ENCODE measurements at places on chromosomes 11 and 22. TPM values are rescaled to one million over a fixed set of nuclear protein-coding genes. Genes with fewer than 3 reads are reported as not detected.
A peak's percentile ranks its signal among the peaks of the same experiment; 100 is the strongest.

DNA sequence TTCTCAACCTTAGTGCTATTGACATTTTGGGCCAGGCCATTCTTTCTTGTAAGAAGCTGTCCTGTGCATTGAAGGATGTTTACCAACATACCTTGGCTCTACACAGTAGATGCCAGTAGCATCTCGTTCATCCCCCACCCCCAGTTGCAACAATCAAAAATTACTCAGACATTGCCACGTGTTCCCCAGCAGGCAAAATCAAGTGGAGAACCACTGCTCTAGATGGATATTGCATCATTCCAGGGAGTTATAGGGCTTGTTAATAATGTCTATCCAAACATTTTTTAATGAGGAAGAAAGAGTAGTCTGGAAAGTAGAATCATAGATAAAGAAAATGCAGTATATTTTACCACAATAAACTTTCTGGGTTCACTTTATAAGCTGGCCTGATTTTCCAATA lies 64.1 kb downstream of the PRMT3 start:
- DNase-seq = no peak
- peaks cover 5% of the 10 kb centered on the region for H3K4me1 ChIP-seq
- H3K27me3 ChIP-seq = no peaks in the 10 kb centered on the region

GRCh38 chr11:78798663-78799062 lies 224.0 kb upstream of the NARS2 start:
- H3K27ac ChIP-seq = no peak overlapping the region
- H3K4me1 ChIP-seq = no peaks in the 10 kb centered on the region
- H3K36me3 ChIP-seq = no peaks in the 10 kb centered on the region
- no peak overlapping the region for H3K4me3 ChIP-seq
- no peak for DNase-seq

DNA sequence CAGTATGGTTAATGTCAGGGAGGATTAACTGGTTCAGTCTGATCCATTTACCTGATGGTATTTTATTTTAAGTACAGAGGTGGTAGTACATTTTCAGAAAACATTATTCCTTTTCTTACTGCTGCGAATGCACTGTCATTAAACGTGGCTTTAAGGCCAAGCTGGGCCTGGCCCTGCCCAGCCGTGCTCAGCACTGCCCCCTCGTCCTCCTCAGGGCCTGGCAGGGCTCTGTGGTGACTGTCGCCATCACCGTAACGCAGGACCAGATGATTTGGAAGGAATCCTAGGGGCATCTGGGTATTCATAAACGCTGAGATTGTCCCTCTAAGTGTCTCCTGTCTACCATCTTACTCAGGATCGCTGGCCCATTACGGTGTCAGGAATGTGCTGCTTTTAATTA lies 302.0 kb downstream of the TBC1D22A start:
- DNase-seq = no peak
- peaks cover 5% of the 10 kb centered on the region for H3K4me1 ChIP-seq
- H3K27me3 ChIP-seq = no peaks in the 10 kb centered on the region
- no peak overlapping the region for H3K4me3 ChIP-seq
- H3K36me3 ChIP-seq = no peaks in the 10 kb centered on the region

DNA sequence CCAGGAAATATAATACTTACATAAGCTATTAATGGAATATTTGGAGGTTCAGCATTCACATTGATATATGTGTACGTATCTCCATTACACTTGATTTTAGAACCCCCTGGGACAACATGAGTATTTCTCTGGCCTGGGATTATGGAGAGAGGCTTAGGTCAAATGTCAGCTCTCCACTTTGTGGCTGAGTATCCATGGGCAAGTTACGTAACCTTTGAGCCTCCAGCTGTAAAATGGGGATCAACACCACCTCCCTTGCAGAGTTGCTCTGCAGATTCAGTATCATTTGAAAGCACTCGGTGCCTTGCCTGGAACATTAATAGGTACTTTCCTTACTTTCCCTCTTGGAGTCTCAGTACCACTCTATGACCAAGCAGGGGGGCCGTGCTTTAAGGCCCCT lies 33.2 kb downstream of the C22orf31 start:
- no peak overlapping the region for H3K27ac ChIP-seq
- no peak for DNase-seq
- peaks cover 13% of the 10 kb centered on the region for H3K27me3 ChIP-seq
- H3K36me3 ChIP-seq = no peaks in the 10 kb centered on the region
- H3K4me1 ChIP-seq = no peaks in the 10 kb centered on the region
- no peak overlapping the region for H3K4me3 ChIP-seq

DNA sequence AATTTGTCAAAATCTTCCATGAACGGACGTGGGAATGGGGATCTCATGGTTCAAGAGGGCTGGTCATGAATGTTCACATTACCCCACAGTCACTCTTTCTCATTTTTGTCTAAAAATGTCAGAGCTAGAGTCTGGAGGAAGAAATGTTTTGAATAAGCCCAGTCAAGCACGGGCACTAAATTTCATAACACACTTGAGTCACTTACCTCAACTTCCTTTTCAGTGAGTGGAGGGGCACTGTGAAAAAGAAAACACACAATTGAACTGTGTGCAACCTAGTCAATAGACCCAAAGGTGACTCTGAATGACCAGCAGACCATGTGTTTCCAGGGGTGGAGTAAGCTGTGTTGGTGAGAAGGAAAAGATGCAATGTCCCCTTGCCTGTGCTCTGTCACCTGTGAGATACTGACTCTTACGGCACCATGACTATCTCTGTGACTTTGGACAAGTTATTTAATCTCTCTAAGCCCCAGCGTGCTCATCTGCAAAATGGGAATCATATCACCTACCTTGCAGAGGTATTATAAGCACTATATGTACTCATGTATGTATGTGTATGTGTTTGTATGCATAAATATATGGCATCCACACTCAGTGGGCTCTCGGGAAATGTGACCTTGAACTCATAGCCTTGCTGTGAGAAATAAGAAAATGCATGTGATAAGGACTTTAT lies 38.2 kb upstream of the LYVE1 start:
- no peak overlapping the region for H3K27ac ChIP-seq
- no peak overlapping the region for H3K4me3 ChIP-seq
- no peaks in the 10 kb centered on the region for H3K36me3 ChIP-seq

GRCh38 chr11:43576803-43577521 lies 103.6 kb upstream of the HSD17B12 start:
- no peaks in the 10 kb centered on the region for H3K36me3 ChIP-seq
- H3K4me1 ChIP-seq = peaks cover 7% of the 10 kb centered on the region
- no peak for DNase-seq
- no peak overlapping the region for H3K4me3 ChIP-seq

SLN gene
- total RNA-seq = not detected

- H3K27me3 ChIP-seq = no peaks in the 10 kb centered on the region
- H3K4me1 ChIP-seq = no peaks in the 10 kb centered on the region
- H3K36me3 ChIP-seq = peaks cover 24% of the 10 kb centered on the region
- no peak overlapping the region for H3K4me3 ChIP-seq
Observed at GRCh38 chr11:95835768-95836488, 45.6 kb downstream of the CEP57 start.

- H3K27me3 ChIP-seq = no peaks in the 10 kb centered on the region
- H3K4me3 ChIP-seq = no peak overlapping the region
- H3K4me1 ChIP-seq = no peaks in the 10 kb centered on the region
- peak overlapping the region; percentile 46 for H3K27ac ChIP-seq
- DNase-seq = peak; percentile 25
- H3K36me3 ChIP-seq = no peaks in the 10 kb centered on the region
Observed at GRCh38 chr22:38397189-38398085, 57.6 kb downstream of the KCNJ4 start.

DNA sequence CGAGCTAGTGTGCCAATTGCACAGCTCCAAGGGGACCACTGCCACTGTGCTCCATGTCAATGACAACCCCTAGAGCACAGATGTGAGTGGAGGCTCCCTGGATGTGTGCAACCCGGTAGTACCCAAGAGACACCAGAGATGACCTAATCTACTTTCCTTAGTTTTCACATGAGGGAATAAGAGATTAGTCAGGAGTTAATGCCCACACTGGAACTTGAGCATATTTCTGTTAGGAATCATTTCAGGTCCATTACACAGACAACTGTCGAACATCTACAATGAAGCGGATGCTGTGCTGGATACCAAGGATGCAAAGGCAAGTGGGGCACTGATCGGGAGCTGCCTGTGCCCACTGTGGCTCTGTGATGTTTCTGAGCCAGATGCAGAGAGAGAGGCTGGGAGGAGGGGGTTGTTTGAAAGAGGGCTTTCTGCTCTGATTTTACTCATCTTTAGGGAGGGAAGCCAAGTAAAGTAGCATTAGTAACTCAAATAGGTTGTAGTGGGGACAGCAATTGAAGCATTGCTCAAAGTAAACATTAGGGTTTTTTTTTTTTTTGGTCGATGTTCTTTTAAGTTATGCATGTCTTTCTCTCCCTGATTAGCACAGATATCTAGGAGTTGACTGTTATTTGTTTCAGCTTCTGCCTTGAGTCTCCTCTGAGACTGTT lies 82.5 kb upstream of the SORL1-AS1 start:
- no peak overlapping the region for H3K27ac ChIP-seq
- no peak overlapping the region for H3K4me3 ChIP-seq
- peaks cover 27% of the 10 kb centered on the region for H3K36me3 ChIP-seq
- peaks cover 9% of the 10 kb centered on the region for H3K4me1 ChIP-seq

BIK gene
- total RNA-seq = 1.4 TPM

DNA sequence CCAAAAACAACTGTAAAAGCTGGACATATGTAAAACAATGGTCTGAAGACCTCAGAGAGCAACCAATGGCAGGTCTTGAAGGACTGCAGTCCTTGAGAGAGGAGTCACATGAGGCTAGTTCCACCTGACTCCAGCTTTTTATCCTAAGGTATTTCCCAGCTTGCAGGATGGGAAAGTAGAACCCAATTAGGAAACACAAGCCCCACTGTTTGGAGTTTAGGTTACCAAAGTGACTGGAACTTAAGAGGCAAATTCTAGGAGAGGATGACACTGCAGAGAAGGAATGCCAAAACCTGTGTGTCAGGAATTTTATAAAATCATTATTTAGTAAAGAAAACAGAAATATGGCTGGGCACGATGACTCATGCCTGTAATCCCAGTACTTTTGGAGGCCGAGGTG lies 18.4 kb downstream of the OR2AT4 start:
- no peaks in the 10 kb centered on the region for H3K4me1 ChIP-seq
- no peak overlapping the region for H3K27ac ChIP-seq
- no peaks in the 10 kb centered on the region for H3K27me3 ChIP-seq
- no peaks in the 10 kb centered on the region for H3K36me3 ChIP-seq

GRCh38 chr22:25235547-25236290 lies 16.3 kb downstream of the CRYBB2 start:
- H3K27me3 ChIP-seq = no peaks in the 10 kb centered on the region
- H3K27ac ChIP-seq = no peak overlapping the region
- no peaks in the 10 kb centered on the region for H3K4me1 ChIP-seq
- peak; percentile 56 for DNase-seq
- no peaks in the 10 kb centered on the region for H3K36me3 ChIP-seq
- H3K4me3 ChIP-seq = no peak overlapping the region

SLC22A8 gene
- not detected for total RNA-seq

C22orf42 gene
- not detected for total RNA-seq

DEPDC7 gene
- total RNA-seq = 7.2 TPM

DNA sequence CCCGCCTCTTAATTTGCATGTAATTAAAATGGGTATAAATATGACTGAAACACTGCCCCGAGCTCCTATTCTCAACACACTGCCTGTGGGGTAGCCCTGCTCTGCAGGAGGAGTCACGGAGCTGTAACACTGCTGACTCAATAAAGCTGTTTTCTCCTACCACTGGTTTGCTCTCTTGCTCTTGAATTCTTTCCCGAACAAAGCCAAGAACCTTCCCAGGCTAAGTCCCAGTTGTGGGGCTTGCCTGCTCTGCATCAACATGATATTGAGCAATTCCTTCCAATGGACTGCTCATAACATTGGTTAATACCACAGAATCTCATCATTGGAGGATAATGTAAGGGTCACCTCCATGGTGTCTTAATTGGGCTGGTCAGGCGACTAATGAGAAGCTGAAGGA lies 114.4 kb downstream of the FBXO7 start:
- no peaks in the 10 kb centered on the region for H3K27me3 ChIP-seq
- H3K4me1 ChIP-seq = no peaks in the 10 kb centered on the region
- DNase-seq = no peak
- no peaks in the 10 kb centered on the region for H3K36me3 ChIP-seq

PARVA gene
- 0.97 TPM for total RNA-seq

- H3K36me3 ChIP-seq = peaks cover 69% of the 10 kb centered on the region
- H3K27ac ChIP-seq = peak overlapping the region; percentile 65
- H3K4me3 ChIP-seq = peak overlapping the region; percentile 16
- DNase-seq = peak; percentile 63
- H3K4me1 ChIP-seq = peaks cover 12% of the 10 kb centered on the region
Observed at GRCh38 chr11:587978-588380, 11.7 kb downstream of the PHRF1 start.

GRCh38 chr11:96204366-96204659 lies 138.7 kb downstream of the MAML2 start:
- no peaks in the 10 kb centered on the region for H3K36me3 ChIP-seq
- H3K4me1 ChIP-seq = peaks cover 49% of the 10 kb centered on the region
- no peak for DNase-seq
- no peak overlapping the region for H3K4me3 ChIP-seq
- H3K27me3 ChIP-seq = no peaks in the 10 kb centered on the region
- peak overlapping the region; percentile 62 for H3K27ac ChIP-seq

- H3K4me1 ChIP-seq = no peaks in the 10 kb centered on the region
- no peaks in the 10 kb centered on the region for H3K27me3 ChIP-seq
- H3K4me3 ChIP-seq = peak overlapping the region; percentile 24
- peak; percentile 81 for DNase-seq
Observed at GRCh38 chr22:47091246-47091651, 328.8 kb downstream of the TBC1D22A start.

SHANK2 gene
- total RNA-seq = not detected

GRCh38 chr11:109071712-109072524 lies 350.1 kb upstream of the C11orf87 start:
- H3K36me3 ChIP-seq = no peaks in the 10 kb centered on the region
- no peak overlapping the region for H3K27ac ChIP-seq
- H3K4me3 ChIP-seq = no peak overlapping the region
- DNase-seq = no peak
- H3K27me3 ChIP-seq = no peaks in the 10 kb centered on the region
- H3K4me1 ChIP-seq = no peaks in the 10 kb centered on the region

HEPN1 gene
- not detected for total RNA-seq

- H3K4me3 ChIP-seq = no peak overlapping the region
- H3K4me1 ChIP-seq = no peaks in the 10 kb centered on the region
- DNase-seq = no peak
- H3K27me3 ChIP-seq = no peaks in the 10 kb centered on the region
- no peak overlapping the region for H3K27ac ChIP-seq
Observed at GRCh38 chr11:1327064-1327460, 17.6 kb upstream of the TOLLIP start.

DNA sequence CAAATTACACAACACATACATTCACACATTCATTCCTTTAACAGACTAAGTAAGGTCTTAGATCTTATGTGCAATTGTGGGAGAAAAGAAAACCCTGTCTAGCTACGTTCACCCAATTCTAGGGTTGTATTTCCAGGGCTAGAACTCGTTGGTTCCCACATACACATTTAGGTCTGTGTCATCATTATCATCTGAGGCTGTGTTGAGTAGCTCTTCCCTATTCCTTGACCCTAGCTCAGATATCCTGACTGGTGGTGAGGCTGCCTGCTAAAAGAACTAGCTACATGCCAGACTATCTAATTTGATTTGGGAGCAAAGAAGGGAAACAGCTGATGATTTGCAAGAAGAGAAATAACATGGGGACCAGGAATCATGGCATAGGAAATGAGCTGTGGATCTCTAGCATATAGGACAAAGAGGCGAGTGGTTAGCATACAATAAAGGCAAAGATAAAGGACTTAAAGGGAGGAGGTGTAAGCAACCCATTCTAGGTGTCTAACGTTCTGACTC lies 27.5 kb upstream of the OR10G7 start:
- H3K27me3 ChIP-seq = peaks cover 4% of the 10 kb centered on the region
- no peak overlapping the region for H3K4me3 ChIP-seq
- H3K27ac ChIP-seq = no peak overlapping the region
- no peaks in the 10 kb centered on the region for H3K4me1 ChIP-seq
- DNase-seq = no peak

MUC2 gene
- total RNA-seq = not detected

GRCh38 chr11:43602670-43603069 lies 77.9 kb upstream of the HSD17B12 start:
- DNase-seq = no peak
- H3K27ac ChIP-seq = no peak overlapping the region
- H3K4me1 ChIP-seq = no peaks in the 10 kb centered on the region
- H3K4me3 ChIP-seq = no peak overlapping the region
